ENCODE measurements at places on chromosomes 7 and 10. TPM values are rescaled to one million over a fixed set of nuclear protein-coding genes. Genes with fewer than 3 reads are reported as not detected.

DNA sequence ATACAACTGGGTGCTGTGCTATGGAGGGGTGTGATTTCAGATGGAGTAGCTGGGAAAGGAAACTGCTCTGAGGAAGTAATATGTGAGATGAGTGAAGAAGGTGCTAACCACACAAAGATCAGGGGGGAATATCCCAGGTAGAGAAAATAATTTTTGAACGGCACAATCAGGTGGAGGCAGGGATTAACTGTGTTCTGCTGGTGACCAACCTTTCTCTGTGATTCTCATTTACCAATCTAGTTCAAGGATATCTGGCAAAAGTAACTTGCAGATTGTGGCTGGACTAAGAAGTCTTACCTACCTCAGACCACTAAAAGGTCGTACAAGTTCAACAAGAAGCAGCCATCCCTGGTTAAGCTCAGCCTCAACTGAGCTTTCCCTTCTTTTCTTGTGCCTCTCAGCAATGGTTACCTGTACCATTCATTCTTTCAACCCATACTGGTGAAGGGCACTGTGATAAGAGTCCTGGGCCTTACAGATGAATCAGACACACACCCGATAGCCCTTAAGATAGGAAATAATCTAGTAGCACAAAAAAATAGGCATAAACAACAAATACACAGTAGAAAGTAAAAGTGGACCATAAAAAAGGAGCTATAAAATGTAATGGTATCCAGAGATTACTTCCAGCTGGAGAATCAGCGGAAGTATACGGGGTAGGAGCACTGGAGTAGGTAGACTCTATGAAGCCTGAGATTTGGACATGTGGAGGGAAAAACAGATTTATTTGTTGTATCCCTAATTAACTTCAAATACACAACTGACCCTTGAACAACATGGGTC lies 96.6 kb downstream of the UBE2H start:
- DNase-seq, result no peak

ZPBP gene
- not detected for total RNA-seq

DNA sequence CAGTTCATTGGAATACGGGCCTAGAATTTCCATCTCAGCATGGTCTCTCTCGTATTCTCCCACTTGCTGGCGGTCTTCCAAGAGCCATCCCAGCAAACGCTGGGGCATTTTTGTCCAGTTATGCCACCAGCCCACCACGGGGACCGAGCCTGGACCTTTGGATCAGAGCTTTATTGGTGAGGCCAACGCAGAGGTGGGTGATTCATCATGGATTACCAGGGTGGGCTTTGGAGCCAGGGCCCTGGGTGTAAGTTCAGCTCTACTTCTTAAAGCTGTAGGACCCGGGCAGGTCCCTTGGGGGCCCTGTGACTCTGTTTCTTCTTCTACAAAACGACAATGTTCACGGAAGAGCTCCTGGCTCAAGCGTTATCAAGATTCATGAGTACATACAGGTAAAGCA lies 22.7 kb upstream of the PITRM1 start:
- DNase-seq, result peak; percentile 4

DNA sequence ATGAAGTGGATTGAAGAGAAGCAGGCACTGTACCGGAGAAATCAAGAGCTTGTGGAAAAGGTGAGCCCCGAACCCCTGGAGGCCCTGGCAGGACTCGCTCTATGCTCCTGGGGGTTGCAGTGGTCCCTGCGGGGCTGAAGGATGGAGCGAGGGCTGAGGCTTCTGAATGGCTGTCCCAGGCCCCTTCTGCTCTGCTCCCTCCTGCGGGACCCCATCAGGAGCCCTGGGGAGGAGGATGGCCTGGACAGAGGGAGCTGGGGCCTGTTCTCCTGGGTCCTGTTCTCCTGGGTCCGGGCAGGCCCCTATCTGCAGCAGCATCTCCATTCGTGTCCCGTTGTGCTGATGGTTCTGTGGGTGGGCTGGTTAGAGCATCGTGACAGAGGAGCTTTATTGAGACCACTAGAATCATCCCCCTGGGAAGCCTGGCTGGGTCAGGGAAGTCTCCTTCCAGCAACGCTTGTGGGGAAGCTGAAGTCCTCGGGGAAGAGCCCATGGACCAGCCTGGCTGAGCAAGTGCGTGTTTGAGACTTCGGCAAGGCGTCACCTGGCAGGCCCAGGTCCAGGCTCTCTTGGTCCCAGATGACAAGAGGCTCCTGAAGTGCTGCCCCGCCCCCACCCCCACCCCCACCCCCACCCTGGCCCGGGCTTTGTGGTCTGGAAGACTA lies 41.1 kb upstream of the DPYSL4 start:
- DNase-seq, result no peak

DNA sequence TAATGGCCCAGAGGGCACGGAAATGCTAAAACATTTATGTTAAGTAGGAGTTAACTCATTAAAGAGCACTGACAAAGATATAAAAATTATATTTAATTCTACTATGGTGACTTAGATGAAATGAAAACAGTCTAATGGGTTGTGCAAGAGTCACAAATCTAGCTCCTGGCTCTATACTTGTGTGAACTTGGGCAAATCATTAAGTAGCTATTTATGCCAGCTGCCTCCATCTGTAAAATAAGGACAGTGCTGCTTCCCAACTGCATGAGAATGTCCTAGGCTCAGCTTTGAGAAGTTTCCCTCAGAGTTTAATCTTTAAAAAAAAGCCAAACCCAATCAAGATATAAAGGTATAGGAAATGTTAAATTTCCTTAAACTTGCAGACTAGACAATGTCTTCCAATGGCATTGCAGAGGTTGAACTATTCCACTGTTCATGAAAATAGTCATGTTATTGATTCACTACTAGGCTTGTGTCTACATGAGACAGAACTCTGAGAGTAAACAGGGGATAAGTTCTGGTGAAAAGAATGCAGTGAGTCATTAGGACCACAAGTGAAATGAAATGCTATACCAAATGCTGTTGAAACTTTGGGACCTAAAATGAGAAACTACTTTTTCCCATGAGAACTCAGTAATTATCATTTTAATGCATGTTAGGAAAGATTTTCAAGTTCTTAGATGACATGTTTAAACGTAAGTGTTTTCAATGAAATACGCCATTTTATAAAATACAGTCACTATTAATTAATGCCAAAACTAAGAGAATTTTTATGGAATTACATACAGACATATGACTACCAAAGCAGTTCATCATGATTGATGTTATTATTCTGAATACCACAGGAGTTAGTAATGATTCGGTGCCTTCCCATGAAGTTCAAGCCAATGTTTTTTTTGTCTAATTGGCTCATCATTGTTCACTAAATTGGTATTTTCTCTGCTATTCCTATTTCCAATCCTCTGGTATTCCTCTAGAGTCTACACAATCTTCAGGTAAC lies 84.2 kb downstream of the CDK6 start:
- peak; percentile 85 for DNase-seq

- no peak for DNase-seq
Measured at GRCh38 chr10:110833941-110834628, 37.6 kb upstream of the PDCD4 start.

DNA sequence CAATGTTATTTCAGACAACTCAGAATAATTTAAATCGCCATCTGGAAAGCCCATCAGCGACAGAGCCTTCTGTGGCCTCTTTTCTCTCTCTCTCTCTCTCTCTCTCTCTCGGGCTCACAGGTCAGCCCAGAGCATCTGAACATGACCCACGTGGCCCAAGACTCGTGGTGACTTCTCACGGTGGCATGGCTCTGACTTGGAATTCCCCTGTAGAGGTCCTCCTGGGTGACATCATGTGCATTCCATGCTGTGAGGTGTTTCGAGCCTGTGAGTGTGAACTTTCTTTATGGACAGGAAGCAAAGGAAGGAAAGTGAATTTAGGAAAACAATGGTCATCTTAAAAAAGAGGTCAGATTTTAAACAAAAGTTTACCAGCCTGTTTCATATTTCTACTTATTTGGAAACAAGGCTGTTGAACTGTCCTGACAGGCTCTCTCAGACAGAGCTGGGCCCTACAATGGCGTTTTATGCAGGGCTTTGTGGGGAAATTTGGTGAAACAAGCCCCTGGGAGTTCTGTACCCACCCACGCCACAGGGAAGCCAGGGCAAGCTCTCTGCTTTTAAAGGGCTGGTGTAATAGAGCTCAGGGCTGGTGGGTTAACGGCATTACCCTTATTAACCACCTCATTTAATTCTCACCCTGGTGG lies 359.7 kb upstream of the ZNF32 start:
- DNase-seq, result no peak

- DNase-seq, result peak; percentile 3
Measured at GRCh38 chr7:26052706-26053105, 99.3 kb upstream of the NFE2L3 start.

GRCh38 chr7:136857573-136857972 lies 10.9 kb upstream of the CHRM2 start:
- DNase-seq, result peak; percentile 79

DNA sequence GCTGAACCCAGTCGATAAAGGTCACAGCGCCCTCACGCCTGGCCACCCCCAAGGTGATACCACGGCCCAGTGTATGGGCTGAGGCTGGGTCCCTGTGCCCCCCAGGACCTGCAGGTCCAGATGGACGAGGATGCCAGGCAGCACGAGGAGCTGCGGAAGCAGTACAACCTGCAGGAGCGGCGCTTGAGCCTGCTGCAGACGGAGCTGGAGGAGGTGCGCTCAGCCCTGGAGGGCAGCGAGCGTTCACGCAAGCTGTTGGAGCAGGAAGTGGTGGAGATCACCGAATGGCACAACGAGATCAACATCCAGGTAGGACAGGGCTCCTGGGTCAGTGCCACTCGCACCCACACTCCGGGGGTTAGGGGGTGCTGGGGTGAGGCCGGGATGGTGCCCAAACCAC lies 24.2 kb upstream of the ARPC1A start:
- no peak for DNase-seq

DNA sequence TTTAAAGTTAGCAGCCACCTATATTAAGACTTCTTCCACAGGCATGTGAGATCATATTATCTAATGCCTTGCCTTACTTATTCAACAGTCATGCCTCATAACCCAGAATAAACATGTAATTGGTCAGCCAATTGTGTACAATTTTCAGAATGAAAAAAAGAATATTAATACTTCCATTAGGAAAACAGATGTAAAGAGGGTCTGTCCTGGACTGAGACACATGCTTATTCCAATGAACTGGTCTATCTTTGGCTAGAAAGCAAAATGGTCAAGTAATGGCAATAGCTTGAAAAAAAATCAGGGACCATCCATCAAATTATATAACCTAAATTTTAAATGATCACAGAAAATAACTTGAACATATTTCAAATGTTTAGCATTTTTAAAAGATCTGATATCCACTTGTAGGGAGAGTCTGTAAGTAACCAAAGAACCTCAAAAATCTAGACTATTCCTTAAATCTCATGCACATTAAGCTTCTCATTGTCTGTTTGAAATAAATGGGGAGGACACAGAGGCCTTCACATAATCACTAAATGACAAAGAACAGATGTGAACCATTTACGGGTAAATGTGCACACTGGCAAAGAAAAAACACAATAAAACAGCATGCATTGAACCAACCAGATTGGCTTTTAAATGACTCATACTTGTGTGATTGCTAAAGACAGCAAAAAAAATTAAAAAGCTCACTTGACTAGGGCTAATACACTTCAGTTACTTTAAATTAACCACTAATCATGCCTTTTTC lies 568.8 kb upstream of the PCDH15 start:
- DNase-seq, result no peak

UPK3BL1 gene
- 25.2 TPM for total RNA-seq

DNA sequence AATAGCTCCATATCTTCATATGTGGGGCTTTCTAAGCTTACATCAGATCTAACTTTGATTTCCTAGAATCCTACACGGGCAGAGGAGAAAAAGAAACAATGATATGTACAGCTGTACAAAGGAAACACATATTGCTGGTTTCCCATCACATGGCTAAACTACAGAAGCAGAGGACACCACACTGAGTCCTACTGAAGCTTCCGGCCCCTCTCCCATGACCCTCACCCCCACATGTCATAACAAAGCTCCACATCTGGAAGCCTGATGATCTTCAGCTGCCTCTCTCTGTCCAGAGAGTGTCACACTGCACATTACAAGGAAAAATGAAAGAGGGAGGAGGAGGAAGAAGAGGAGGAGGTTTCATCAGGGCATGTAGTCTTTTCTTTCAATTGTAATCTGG lies 14.0 kb downstream of the SLC16A12 start:
- DNase-seq, result no peak

DNA sequence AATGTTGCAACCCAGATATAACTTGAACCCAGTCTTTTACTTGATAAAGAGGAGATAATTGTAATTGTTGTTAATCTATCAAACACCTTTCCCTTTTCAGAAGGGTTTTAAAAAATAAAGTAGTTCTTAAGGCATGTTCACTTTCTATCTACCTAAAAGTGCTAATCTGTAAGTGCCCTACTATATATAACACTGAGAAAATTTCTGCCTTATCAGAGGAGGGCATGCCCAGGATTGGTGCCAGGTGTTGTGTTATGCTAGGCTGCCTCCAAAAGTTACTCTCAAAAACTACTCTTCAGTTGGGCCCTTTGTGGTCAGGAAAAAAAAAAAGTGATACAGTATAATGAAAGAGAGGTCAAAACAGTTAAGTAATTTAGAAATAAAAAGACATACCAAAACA lies 36.3 kb downstream of the SMNDC1 start:
- no peak for DNase-seq

- no peak for DNase-seq
Measured at GRCh38 chr7:2257046-2257551, 15.1 kb downstream of the NUDT1 start.
